Thyroid gland (tissue), 4 donors: ENCODE measurements at places on chromosomes 3 and 15. TPM values are rescaled to one million over a fixed set of nuclear protein-coding genes. Genes with fewer than 3 reads are reported as not detected.

Gene WDR73
- 40.8 TPM for total RNA-seq

Gene IL5RA
- not detected for total RNA-seq

Gene MCTP2
- total RNA-seq, result 35.2 TPM

Gene PHC3
- total RNA-seq, result 73.1 TPM

Gene HERC2
- total RNA-seq, result 88.1 TPM

Gene ANXA2
- 436 TPM for total RNA-seq

DNA sequence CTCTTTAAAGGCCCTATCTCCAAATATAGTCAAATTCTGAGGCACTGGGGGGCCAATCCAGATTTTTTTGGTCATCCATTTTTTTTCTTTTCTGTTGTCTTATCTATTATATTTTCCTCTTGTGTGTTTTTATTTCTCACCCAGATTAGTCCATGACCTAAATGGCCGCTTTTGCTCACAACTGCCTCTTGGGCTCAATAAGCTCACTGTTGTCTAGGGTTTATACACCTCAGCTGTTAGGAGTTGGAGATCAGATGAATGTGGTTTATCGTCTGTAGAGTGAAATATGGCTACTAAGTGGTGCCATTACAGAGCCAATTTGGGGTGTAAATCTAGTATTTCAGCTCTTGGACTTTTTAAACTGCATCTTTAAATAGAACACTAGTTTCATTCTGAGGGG, 173.3 kb downstream of the GHSR start:
- H3K27ac ChIP-seq, result no peak overlapping the region
- no peaks in the 10 kb centered on the region for H3K36me3 ChIP-seq
- no peak for DNase-seq

DNA sequence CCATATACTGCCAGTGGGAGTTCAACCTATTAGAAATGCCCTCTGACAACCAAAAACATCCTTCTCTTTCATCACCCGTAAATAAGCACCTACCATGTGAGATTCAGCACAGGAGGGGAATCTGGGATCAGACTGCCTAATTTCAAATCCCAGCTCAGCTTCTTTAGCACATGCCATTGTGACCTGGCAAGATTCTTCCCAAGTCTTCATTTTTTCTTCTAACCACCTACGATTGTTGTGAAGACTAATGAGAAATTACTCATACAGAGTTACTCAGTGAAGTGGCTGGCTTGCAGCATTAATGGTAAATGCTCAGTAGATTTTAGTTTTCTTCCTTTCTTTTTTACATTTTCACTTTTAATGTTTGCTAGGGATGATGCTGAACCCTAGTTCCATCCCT, 176.7 kb downstream of the PDZRN3 start:
- no peaks in the 10 kb centered on the region for H3K4me1 ChIP-seq
- no peak overlapping the region for H3K27ac ChIP-seq
- no peak for DNase-seq
- no peaks in the 10 kb centered on the region for H3K36me3 ChIP-seq
- H3K4me3 ChIP-seq, result no peak overlapping the region
- H3K27me3 ChIP-seq, result no peaks in the 10 kb centered on the region

GRCh38 chr3:106018929-106019550, 150.2 kb upstream of the CBLB start:
- no peaks in the 10 kb centered on the region for H3K36me3 ChIP-seq
- no peak overlapping the region for H3K27ac ChIP-seq
- no peaks in the 10 kb centered on the region for H3K4me1 ChIP-seq
- no peak for DNase-seq
- H3K4me3 ChIP-seq, result no peak overlapping the region

DNA sequence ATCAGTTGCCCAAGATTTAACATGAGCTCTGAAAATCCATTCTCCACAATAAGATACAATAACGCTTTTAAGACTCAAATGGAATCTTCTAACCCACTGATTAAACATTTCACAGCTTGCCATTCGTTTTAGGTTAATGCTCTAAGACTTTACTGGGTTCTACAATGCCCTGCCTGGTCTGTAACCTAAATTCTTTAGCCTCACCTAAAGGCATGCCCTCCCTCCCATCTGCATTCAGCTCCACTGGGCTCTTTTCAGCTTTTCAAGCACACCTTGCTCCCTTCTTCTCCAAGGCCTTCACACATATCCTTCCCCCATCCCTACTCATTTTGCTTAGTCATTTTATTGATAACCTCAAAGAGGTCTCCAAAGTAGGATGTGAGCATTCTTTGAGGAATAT, 290.9 kb downstream of the LSAMP start:
- DNase-seq, result no peak
- no peaks in the 10 kb centered on the region for H3K36me3 ChIP-seq
- no peak overlapping the region for H3K27ac ChIP-seq
- H3K4me3 ChIP-seq, result no peak overlapping the region

GRCh38 chr3:31885235-31885634, 95.8 kb downstream of the OSBPL10 start:
- H3K36me3 ChIP-seq, result no peaks in the 10 kb centered on the region
- H3K27ac ChIP-seq, result no peak overlapping the region
- no peak for DNase-seq
- H3K4me1 ChIP-seq, result no peaks in the 10 kb centered on the region

DNA sequence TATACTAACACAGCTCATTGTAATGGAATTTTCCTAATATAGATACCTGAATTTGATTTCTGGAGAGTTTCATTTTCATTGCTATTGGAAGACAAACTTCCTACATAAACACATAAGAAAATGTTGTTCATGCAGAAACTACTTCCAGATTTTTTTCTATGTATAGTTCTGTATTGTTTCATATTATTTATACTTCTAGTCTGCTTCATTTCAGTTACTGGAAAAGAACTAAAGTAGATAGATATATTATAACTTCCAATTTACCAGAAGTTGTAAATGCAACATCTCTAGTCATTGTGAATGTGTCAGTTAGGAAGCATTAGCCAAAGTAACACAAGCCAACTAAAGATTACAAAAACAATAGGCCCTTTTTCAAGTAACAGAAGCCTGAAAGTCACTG, 147.3 kb upstream of the ZNF385D start:
- H3K36me3 ChIP-seq, result no peaks in the 10 kb centered on the region
- no peak overlapping the region for H3K27ac ChIP-seq
- no peaks in the 10 kb centered on the region for H3K4me1 ChIP-seq
- no peaks in the 10 kb centered on the region for H3K27me3 ChIP-seq

- H3K27ac ChIP-seq, result no peak overlapping the region
- no peaks in the 10 kb centered on the region for H3K27me3 ChIP-seq
- H3K4me3 ChIP-seq, result no peak overlapping the region
- no peaks in the 10 kb centered on the region for H3K4me1 ChIP-seq
Measured at GRCh38 chr15:58159827-58160386, 21.7 kb downstream of the AQP9 start.

GRCh38 chr3:9168241-9168741, 81.2 kb downstream of the SRGAP3 start:
- peaks cover 12% of the 10 kb centered on the region for H3K4me1 ChIP-seq
- no peak overlapping the region for H3K4me3 ChIP-seq
- no peak overlapping the region for H3K27ac ChIP-seq
- no peaks in the 10 kb centered on the region for H3K27me3 ChIP-seq
